ENCODE measurements at places on chromosomes 1 and 21. TPM values are rescaled to one million over a fixed set of nuclear protein-coding genes. Genes with fewer than 3 reads are reported as not detected.

DNA sequence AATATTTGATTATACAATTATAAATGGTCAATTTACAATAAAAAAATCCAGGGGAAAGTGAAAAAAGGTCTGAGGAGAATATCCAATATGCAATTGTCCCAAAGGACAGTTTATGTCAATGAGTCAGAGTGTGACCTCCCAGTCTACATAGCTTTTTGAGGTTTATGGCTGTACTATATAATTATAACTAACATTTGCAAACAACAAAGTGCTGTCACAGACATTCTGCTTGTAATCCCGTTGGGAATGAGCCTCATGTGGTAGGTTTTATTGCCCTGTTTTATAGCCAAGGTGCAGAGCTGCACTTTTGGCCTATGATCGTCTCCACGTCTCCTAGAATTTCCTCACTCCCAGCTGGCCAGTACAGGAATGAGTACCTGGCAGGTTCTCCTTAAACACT lies 103.8 kb downstream of the ADSS2 start:
- H3K4me3 ChIP-seq, result no peak overlapping the region
- H3K27me3 ChIP-seq, result peaks cover 11% of the 10 kb centered on the region
- no peak overlapping the region for H3K27ac ChIP-seq
- H3K36me3 ChIP-seq, result no peaks in the 10 kb centered on the region
- DNase-seq, result no peak

GRCh38 chr1:219185486-219186117 lies 11.9 kb downstream of the LYPLAL1 start:
- no peaks in the 10 kb centered on the region for H3K27me3 ChIP-seq
- peak overlapping the region; percentile 57 for H3K27ac ChIP-seq
- peaks cover 39% of the 10 kb centered on the region for H3K36me3 ChIP-seq
- peak overlapping the region; percentile 13 for H3K4me3 ChIP-seq

DNA sequence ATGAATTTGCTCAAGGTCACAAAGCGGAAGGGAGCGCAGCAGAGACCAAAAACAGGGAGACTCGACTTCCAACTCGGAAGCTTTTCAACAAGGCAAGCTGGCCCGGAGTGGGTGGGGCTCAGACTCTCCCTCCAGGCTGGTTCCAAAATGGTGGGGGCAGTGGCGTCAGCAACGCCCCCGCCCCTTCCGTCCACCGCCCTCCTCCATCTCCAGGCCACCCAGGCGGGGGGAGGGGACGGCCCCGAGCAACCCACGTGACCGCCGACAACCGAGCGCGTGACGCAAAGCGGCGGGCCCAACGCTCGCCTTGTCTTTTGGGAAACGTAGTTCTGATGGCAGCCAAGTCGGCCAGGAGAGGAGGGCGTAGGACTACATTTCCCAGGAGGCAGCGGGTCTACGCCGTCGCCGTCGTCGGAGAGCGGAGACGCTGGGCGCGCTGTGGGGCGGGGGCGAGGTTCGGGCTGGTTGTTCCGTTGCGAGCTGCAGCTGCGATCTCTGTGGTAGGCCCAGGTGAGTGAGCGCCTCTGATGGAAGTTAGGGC lies at the start of gene THRAP3:
Gene THRAP3, plus strand, starts transcription at position 448 of the 541 bp plus-strand sequence. CDS start 58,121 bp downstream, outside the sequence.
- peaks cover 36% of the 10 kb centered on the region for H3K4me1 ChIP-seq
- peak; percentile 98 for DNase-seq
- peak within 1 kb of the TSS; percentile 99 for H3K4me3 ChIP-seq
- H3K27me3 ChIP-seq, result no peaks in the 10 kb centered on the region
- H3K27ac ChIP-seq, result peak within 1 kb of the TSS; percentile 100
- peaks cover 47% of the 10 kb centered on the region for H3K36me3 ChIP-seq

DNA sequence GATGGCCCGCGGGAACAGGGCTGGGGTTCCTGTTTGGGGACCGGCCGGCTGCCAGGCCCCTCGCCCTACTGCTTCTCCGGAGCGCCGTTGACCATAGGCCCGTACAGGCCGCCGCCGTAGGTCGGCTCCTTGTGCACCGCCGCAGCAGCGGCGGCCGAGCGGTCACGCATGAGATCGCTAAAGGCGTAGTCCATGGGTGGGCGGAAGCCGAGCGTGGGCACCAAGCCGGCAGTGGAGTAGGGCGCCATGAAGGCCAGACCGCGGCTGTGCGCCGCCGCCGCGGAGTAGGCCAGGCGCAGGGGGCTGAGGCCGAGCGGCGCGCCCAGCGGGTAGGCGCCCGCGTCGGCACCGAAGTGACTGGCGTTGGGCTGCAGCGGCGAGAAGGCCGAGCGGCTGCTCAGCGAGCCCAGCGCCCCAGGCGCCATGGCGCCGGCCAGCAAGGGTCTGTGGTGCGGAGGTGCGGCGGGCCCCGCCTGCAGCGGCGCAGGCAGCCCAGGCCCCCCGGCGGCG lies 4.6 kb downstream of the DMRTA2 start:
- H3K36me3 ChIP-seq, result no peaks in the 10 kb centered on the region
- peaks cover 71% of the 10 kb centered on the region for H3K27me3 ChIP-seq
- H3K27ac ChIP-seq, result no peak overlapping the region

DNA sequence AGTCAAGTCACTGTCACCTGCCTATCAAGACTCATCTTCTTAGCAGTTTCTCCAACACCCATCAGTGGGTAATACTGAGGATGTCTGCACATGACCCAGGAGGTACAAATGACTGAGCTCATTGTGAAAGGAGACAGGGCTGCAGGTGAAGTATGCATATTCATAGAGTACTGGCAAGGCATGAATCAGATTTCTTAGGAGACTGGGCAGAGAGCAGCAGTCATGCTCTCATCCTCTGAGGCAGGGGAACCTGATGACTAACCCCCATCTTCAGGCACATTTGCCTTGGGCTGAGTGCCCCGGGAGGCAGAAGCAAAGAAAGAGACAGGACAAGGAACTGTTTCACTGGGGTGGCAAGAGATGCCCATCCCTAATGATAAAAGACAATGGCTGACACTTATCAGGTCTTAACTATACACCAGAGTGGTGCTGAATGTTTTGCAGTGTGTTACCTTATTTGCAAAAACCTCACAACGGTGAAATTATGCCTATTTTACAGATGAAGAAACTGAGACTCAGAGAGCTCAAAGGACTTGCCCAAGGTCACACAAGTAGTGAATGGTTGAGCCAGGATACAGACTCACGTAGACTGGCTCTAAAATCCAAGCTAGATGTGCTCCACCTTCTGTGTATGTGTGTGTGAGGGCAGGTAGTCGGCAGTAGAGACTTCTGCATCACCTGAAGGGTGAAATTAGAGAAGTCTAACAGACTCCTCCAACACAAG lies 9.2 kb upstream of the GRHL3 start:
- no peak overlapping the region for H3K27ac ChIP-seq
- H3K4me1 ChIP-seq, result peaks cover 7% of the 10 kb centered on the region
- no peak for DNase-seq
- no peak overlapping the region for H3K4me3 ChIP-seq
- H3K27me3 ChIP-seq, result peaks cover 18% of the 10 kb centered on the region

DNA sequence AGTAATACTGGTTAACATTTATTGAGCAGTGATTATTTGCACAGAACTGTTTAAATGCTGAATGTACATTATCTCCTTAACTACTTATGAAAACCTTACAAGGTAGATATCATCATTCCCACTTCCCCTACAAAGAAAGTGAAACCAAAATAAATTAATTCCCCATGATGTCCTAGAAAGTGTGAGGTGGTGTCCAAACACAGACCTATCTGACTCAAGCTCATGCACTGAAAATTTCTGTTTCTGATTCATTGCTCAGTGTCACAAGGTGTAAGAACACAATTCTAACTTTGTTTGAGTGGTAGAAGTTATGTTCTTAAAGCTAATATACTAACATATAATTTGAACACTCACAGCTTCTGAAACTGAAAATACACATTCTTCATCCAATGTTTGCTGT lies 178.7 kb downstream of the MRPL39 start:
- H3K27ac ChIP-seq, result peak overlapping the region; percentile 65
- peaks cover 53% of the 10 kb centered on the region for H3K4me1 ChIP-seq
- H3K36me3 ChIP-seq, result peaks cover 3% of the 10 kb centered on the region
- H3K27me3 ChIP-seq, result no peaks in the 10 kb centered on the region

SLFNL1 gene
- 0.47 TPM for total RNA-seq

GRCh38 chr1:15064217-15064929 lies 89.2 kb upstream of the TMEM51 start:
- no peak overlapping the region for H3K4me3 ChIP-seq
- no peaks in the 10 kb centered on the region for H3K36me3 ChIP-seq
- DNase-seq, result no peak
- no peaks in the 10 kb centered on the region for H3K27me3 ChIP-seq

GRCh38 chr1:109623601-109624161 lies 4.0 kb downstream of the AMPD2 start:
- peaks cover 63% of the 10 kb centered on the region for H3K4me1 ChIP-seq
- peak overlapping the region; percentile 79 for H3K27ac ChIP-seq
- H3K36me3 ChIP-seq, result peaks cover 35% of the 10 kb centered on the region
- H3K27me3 ChIP-seq, result no peaks in the 10 kb centered on the region

Data from activated B cell treated with CpG ODN at 0.5 μM for 24 hours (primary cell).